ENCODE measurements at places on chromosomes 1 and 21.

GRCh38 chr1:221100611-221101010 lies 221.4 kb downstream of the HLX start:
- DNase-seq: no peak

DNA sequence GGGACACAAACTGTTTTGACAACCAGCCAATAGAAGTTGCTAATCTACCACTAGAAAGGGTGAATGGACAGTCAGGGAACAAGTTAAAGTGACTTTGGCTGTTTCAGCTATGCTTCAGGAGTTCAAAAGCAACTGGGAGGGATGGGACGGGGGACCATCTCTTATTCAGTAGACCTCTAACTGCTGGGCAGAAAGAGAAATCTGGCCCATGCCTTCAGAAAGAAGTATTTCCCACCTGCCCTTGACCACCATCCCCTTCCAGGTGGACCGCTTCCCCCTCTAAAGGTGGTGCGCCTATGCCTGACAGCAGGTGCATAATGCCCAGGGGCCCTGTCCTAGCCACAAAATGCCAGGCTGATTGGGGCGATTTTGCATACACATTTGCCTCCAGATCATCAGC lies 5.2 kb downstream of the ITPKB start:
- DNase-seq: no peak

- no peak for DNase-seq
Observed at GRCh38 chr1:244087611-244088010, 36.5 kb downstream of the ZBTB18 start.

- DNase-seq: no peak
Observed at GRCh38 chr21:23021481-23021880, 2023.3 kb downstream of the NCAM2 start.

- DNase-seq: no peak
Observed at GRCh38 chr1:18994381-18994780, 37.9 kb upstream of the IFFO2 start.

DNA sequence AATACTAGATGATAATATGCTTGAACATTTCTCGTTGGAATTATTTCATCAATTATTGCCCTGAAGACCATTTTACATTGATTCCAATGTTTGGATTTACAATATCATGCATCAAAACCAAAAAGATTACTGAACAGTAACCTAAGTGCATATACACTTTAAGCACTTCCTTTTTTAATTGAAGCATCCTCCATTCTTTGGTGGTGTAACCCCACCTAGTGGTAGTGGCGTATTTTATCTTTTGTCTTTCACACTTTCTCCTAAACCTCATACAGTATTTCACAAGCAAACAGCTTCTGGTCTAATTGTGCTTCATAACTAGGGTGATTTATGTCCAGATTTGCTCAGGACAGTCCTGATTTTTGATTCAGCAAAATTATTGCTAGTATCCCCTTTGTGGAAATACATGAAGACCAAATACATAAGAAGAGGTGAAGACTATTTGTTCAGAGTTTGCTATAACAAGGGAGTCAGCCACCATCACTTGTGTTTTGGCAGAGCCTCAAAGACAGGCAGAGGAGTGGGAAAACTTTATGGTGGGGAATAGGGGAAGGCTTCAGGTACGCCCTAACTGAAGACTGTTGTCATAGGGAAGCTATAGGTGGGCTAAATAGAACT lies 3.4 kb upstream of the NVL start:
- peak; percentile 25 for DNase-seq

GRCh38 chr1:174954073-174954460 lies 45.7 kb upstream of the CACYBP start:
- DNase-seq: no peak

DNA sequence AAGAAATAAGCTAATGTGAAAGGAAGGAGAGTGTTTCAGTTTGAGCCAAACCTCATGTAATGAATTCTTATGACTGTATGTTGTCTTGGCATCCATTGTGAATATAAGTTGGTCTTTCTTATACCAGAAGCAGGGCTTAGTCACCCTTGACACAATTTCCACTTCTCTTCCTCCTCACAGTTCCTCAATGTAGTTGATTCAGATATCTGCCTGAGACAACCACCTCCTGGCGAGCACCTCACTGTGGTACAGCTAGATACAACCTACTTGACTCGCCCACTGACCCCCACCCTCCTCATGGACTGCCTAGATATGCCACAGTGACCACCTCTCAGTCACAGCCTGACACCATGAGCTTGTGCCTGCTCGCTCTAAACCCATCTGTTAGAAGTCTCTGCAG lies 45.6 kb downstream of the KYAT3 start:
- no peak for DNase-seq

GRCh38 chr21:38205940-38206339 lies 50.9 kb upstream of the KCNJ15 start:
- no peak for DNase-seq

DNA sequence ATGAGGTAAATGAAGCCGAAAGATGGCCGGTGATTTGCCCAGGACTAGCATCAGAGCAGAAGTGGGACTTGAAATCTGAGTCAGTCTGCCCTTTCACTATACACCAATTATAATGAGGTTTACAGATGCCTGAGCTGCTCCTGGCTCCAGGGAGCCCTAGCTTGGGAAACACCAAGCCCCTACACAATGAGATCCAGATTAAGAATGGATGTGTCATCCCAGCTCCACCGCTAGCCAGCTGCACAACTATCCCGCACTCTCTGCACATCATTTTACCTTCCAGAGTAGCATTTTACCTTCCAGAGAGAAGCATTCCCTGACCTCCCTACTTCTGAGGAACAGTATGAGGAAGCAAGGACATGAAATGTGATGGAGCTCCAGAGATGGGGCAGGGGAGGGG lies 27.0 kb downstream of the SERTAD4 start:
- DNase-seq: no peak

GRCh38 chr21:38255571-38256117 lies 1.1 kb upstream of the KCNJ15 start:
- no peak for DNase-seq

DNA sequence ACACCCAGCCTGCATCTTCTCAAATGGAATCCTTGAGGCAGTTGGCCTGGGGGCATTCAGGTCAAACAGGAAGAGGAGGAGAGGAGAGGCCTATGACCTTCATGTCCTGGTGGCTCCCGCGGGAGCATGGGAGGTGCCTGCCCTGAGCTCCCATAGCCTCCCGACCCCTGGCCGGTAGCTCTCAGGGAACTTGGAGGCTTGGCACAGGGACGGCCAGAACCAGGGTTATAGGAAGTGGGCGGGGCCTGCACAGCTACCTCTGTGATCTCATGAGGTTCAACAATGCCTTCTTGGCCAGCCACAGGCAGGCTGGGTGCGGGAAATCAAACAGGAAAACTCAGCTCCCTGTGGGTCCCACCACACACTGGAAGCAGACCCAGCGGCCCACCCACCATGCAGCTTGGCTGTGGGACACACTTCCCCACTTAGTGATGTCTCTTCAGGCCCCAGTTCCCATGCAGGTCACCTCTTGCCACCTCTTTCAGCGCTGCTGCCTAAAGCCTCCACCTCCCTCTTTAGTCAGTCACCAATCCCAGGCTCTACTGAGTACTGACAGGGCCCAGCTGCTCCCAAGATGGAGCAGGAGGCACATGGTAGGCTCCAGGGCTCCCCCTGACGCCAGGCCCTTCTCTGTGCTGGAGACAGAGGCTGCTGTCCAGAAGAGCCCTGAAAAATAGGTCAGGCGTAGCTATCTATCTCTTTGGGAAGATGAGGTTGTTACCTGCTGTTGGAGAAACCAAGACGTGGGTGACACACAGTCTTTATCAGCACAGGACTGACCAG lies at the start of gene SLFNL1:
Gene SLFNL1, minus strand, starts transcription at position 200 of the 783 bp plus-strand sequence. CDS start 1,065 bp downstream, outside the sequence.
- no peak for DNase-seq

GRCh38 chr1:208848854-208849253 lies 604.7 kb upstream of the PLXNA2 start:
- no peak for DNase-seq

DNA sequence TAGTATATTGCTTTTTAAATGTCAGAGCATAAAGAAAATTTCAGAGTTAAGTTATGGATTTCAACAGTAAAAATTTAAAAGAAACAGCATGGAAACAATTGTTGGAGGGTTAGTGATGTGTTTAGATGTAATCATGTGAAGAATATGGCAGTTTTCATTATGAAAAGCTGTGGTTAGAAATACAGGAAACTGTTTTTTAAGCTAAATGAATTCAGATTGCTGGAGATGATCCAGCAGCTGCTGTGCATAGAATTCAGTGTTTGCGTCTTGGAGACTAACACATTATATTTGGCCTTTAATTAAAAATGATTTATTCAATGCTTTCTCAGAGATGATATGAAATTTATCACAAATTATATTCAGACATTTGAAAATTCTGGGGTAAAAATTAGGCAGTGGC lies 273.6 kb upstream of the LRRC7 start:
- DNase-seq: no peak

- DNase-seq: no peak
Observed at GRCh38 chr1:50493710-50494109, 70.5 kb upstream of the DMRTA2 start.

DNA sequence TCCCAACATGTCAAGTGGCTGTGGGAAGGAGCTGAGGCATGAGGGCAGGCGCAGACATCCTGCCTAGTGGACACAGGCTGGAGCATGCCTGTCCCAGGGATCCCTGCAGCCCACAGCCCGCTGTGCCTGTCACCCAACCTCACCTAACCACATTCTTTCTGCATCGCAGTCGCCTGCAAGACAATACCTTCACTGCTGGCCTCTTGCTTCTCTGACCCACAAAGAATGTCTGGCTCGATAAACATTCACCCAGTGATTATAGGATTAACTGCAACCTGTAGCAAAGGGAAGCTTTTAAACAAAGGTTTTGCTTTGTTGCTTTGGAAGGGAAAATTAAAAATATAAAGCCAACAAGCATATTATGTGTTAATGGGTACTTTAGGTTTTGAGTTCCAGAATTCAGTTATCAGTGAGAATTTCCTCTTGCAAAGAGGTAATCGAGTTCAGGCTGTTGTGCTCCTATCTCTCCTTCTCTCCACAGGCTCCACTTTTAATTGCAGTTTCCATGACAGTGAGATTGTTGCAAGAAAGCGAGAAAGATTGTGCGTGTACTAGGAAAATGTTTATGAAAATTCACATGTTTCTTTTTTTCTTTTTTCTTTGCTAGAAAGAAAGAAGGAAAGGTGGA lies 40.0 kb upstream of the ZNF648 start:
- DNase-seq: no peak

- no peak for DNase-seq
Observed at GRCh38 chr1:62962014-62962812, 178.3 kb downstream of the ATG4C start.

DNA sequence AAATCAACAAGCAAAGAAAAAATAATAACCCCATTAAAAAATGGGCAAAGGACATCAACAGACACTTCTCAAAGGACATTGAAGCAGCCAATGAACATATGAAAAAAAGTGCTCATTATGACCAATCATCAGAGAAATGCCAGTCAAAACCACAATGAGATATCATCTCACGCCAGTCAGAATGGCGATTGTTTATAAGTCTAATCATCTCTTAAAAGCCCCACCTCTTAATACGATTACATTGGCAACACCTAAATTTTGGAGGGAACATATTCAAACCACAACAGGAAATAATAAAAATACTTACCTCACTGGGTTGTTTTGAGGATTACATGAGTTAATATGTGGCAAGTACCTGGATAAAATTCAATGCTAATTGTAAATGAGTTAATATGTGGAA lies 57.1 kb upstream of the PLPPR4 start:
- DNase-seq: no peak

GRCh38 chr1:205251576-205251975 lies 23.8 kb downstream of the TMCC2 start:
- DNase-seq: no peak

GRCh38 chr21:41250519-41250918 lies 66.1 kb upstream of the FAM3B start:
- no peak for DNase-seq

DNA sequence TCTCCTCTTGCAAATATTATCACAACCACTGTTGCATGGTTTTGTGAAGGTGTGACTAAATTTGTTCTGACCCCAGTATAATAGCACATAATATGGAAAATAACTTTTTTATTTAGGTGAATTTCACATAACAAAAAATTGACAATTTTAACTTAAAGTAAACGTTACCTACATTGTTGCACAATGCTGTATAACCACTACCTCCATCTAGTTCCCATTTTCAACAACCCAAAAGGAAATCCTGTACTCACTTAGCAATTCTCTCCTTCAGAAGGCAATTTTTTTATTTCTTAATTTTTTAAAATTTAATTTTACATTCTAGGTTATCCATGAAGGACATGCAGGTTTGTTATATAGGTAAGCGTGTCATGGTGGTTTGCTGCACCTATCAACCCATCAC lies 95.2 kb downstream of the KCNJ6 start:
- DNase-seq: no peak

GRCh38 chr1:65939636-65940035 lies 146.9 kb downstream of the PDE4B start:
- DNase-seq: no peak

DNA sequence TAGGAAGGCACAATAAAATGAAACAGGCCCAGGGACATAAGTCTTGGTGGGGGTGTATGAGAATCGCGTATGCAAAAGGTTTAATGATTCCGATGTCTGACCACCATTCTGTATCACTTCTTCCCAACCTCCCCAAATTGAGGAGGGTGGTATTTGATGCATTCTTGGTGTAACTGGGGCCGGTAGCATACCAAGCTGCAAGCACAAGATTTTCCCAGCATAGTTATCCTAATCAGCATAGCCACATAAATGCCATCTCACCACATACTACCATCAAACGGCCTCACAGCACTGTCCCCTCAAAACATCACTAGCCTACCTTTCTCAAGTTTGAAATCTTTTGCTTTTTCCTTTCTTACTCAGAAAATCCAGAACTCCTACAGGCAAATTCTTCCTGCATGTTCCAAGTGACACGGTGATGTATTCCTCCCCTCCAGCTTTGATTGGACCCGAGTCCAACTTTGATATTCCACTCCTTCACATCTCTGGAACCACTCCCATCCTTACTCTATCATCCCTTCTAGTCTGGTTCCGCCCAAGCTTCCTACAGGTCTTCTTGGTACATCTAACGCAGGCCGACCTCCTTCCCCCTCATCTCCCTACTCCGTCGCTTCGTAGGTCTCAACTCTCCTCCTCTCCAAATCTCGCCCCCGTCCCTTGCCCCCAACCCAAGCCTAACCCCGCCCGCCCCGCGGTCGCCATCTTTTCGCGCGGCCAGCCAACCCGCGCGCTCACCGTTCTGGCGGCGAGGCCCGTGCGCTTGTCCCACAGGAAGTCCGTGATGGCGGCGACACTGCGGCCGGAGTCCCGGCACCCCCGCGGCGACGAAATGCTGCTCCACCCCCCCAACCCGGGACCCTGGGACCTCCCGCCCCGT lies 600 bp downstream of the CLK2 start:
- peak; percentile 57 for DNase-seq

- no peak for DNase-seq
Observed at GRCh38 chr1:42691157-42691498, 8.9 kb downstream of the YBX1 start.

Measured in endothelial cell (in vitro differentiated cells).